ENCODE measurements at places on chromosomes 12 and 14. TPM values are rescaled to one million over a fixed set of nuclear protein-coding genes. Genes with fewer than 3 reads are reported as not detected.

- H3K4me1 ChIP-seq, result peaks cover 13% of the 10 kb centered on the region
- DNase-seq, result no peak
- H3K36me3 ChIP-seq, result no peaks in the 10 kb centered on the region
- H3K27me3 ChIP-seq, result no peaks in the 10 kb centered on the region
- H3K4me3 ChIP-seq, result no peak overlapping the region
- no peak overlapping the region for H3K27ac ChIP-seq
Measured at GRCh38 chr12:93624595-93625294, 52.3 kb downstream of the SOCS2 start.

Gene FAM90A1
- not detected for total RNA-seq

GRCh38 chr14:91835920-91836843 is 31.2 kb downstream of the TC2N start:
- H3K4me3 ChIP-seq, result peak overlapping the region; percentile 92
- DNase-seq, result no peak
- H3K36me3 ChIP-seq, result no peaks in the 10 kb centered on the region
- peak overlapping the region; percentile 90 for H3K27ac ChIP-seq

Gene KRT78
- total RNA-seq, result not detected

- peak overlapping the region; percentile 81 for H3K27ac ChIP-seq
- no peaks in the 10 kb centered on the region for H3K27me3 ChIP-seq
- H3K4me3 ChIP-seq, result no peak overlapping the region
- H3K36me3 ChIP-seq, result peaks cover 3% of the 10 kb centered on the region
- no peak for DNase-seq
Measured at GRCh38 chr14:50773632-50774541, 57.1 kb downstream of the NIN start.

DNA sequence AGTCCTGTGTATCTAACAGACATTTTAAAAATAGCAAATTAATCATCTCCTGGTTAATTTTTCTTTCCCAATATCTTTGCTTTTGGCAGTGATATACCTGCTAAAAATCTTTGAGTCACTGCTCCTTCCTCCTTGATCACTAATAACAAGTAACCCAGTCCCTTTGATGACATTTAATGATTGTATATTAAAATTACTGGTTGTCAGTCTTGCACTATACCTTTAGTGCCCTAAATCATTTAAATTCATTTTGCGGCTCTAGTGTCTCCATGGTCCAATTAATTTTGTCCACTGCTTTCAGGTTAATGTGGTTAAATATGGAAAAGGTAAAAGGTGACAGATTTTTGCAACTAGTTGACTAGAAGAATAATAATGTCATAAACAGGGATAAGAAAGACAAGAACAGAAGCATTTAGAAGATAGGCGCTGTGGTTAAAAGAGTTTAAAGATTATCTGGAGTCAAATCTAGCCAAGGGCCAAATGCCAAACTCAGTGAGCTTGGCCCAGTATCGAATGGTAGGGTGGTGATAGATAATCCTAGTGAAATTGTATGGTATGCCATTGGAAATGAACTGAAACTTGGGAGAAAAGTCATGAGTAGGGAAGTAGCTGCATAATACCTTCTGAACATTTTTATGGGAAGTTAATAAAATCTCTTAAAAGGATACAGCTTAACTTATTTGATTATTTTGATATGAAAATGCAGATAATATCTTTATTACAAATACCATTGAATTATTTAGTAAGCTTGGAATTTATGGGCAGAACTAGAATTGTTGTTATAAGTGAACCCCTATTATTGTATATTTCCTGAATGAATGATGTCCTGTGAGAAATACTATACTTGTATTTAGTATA is 115.0 kb downstream of the PCNX1 start:
- DNase-seq, result no peak
- H3K27me3 ChIP-seq, result no peaks in the 10 kb centered on the region
- no peak overlapping the region for H3K4me3 ChIP-seq
- H3K4me1 ChIP-seq, result no peaks in the 10 kb centered on the region
- H3K27ac ChIP-seq, result no peak overlapping the region

DNA sequence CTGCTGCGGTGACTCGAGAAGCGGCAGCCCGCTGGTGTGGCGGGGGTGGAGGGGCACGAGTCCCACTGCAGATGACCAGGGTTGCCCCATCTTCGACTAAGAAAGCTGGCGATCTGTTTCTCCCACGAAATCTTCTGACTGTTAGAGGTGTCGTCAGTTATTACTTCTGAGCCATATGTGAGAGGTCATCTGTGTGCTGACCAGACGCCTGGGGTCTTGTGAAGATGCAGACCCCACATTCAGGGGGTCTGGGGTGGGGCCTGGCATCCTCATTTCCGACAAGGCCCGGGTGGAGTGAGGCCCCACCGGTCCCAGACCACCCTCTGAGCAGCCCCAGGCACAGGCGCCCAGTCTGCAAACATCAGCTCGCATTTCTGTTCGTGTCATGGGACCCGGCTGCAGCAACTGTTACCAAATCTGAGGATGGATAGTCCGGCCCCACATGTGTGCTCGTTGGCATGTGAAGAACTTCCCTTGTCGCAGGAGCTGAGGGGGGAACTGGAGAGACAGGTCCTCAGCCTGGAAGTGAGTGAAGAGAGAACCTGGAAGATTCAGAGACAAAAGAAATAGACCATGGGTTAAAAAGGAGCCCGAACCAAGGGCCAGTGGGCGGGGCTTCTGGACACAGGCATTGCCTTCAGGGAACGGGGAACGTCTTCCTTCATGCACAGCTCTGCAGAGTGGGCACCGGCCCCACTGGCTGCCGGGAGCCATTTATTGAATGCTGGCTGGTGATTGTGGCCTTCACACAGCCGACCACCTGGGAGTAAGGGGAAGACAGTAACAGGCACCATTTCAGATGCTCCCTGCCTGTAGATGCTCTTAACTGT is 135.2 kb downstream of the ADGRD1 start:
- H3K4me1 ChIP-seq, result no peaks in the 10 kb centered on the region
- no peak overlapping the region for H3K27ac ChIP-seq
- H3K36me3 ChIP-seq, result no peaks in the 10 kb centered on the region
- DNase-seq, result no peak

- no peaks in the 10 kb centered on the region for H3K36me3 ChIP-seq
- H3K27ac ChIP-seq, result no peak overlapping the region
Measured at GRCh38 chr12:42534184-42534838, 55.2 kb downstream of the PRICKLE1 start.

- no peak for DNase-seq
- H3K4me1 ChIP-seq, result no peaks in the 10 kb centered on the region
- H3K36me3 ChIP-seq, result peaks cover 10% of the 10 kb centered on the region
- no peak overlapping the region for H3K27ac ChIP-seq
- no peak overlapping the region for H3K4me3 ChIP-seq
- no peaks in the 10 kb centered on the region for H3K27me3 ChIP-seq
Measured at GRCh38 chr12:50778663-50779590, 15.0 kb downstream of the ATF1 start.
